MG63 (cell line): ENCODE measurements at places on chromosomes 3 and 15. TPM values are rescaled to one million over a fixed set of nuclear protein-coding genes. Genes with fewer than 3 reads are reported as not detected.

DNA sequence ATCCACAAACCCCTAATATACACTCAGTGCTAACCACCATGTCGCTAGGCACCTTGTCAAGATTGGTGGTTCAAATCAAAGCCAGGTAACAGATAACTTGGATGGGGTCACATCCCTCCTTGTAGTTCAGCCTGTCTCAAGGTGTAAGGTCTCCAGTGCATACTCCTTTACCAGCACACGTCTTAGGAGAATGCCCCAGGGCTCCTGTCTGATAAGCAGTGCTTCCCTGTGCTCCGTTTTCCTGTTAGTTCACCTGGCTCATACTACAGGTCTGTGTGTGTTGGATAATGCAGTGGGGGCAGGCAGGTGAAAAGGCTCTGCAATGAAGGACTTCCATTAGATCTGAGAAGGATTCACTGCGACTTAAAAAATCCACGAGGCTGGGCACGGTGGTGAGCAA is 50.7 kb downstream of the ETV5 start:
- DNase-seq: no peak

GRCh38 chr3:102200126-102200525 is 234.7 kb upstream of the ZPLD1 start:
- no peak for DNase-seq

- no peak for DNase-seq
Measured at GRCh38 chr3:179589143-179589542, 15.3 kb downstream of the MRPL47 start.

Gene PIF1
- 8.1 and 8.5 TPM in 2 replicates for total RNA-seq

Gene POPDC2
- 0.07 TPM in 1 of 2 replicates, not detected in the other for total RNA-seq
